ENCODE measurements at places on chromosomes 3 and 15. TPM values are rescaled to one million over a fixed set of nuclear protein-coding genes. Genes with fewer than 3 reads are reported as not detected.

The SLC7A14 gene
- polyA plus RNA-seq = 0.79 TPM

The NEK4 gene
- polyA plus RNA-seq = 7.4 TPM

DNA sequence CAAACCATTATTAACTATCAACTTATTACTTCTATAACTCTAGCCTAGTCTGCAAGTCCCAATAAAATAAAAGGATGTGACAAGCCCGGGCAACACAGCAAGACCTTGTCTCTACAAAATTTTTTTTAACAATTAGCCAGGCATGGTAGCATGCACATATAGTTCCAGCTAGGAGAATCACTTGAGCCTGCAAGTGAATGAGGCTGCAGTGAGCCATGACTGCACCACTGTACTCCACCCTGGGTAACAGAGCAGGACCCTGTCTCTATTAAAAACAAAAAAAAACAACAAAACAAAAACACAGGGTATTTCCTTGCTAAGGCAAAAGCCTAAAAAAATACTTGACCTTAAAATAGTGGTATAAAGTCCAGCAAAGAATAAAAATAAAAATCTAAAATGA lies 31.4 kb downstream of the ANKRD28 start:
- DNase-seq = no peak
- no peak overlapping the region for H3K4me3 ChIP-seq
- no peaks in the 10 kb centered on the region for H3K27me3 ChIP-seq

The TWF2 gene
- 79.3 TPM for polyA plus RNA-seq

The IL17RD gene
- polyA plus RNA-seq = under 0.01 TPM

The CCR3 gene
- polyA plus RNA-seq = 0.69 TPM

- H3K36me3 ChIP-seq = no peaks in the 10 kb centered on the region
- no peak overlapping the region for H3K4me3 ChIP-seq
- no peaks in the 10 kb centered on the region for H3K4me1 ChIP-seq
- no peaks in the 10 kb centered on the region for H3K27me3 ChIP-seq
- DNase-seq = no peak
- no peak overlapping the region for H3K27ac ChIP-seq
Measured at GRCh38 chr3:142705198-142705597, 18.6 kb upstream of the TRPC1 start.

- H3K4me3 ChIP-seq = no peak overlapping the region
- peaks cover 4% of the 10 kb centered on the region for H3K27me3 ChIP-seq
- no peaks in the 10 kb centered on the region for H3K36me3 ChIP-seq
- no peak for DNase-seq
- H3K27ac ChIP-seq = no peak overlapping the region
Measured at GRCh38 chr15:62187425-62187824, 22.3 kb upstream of the C2CD4B start.

DNA sequence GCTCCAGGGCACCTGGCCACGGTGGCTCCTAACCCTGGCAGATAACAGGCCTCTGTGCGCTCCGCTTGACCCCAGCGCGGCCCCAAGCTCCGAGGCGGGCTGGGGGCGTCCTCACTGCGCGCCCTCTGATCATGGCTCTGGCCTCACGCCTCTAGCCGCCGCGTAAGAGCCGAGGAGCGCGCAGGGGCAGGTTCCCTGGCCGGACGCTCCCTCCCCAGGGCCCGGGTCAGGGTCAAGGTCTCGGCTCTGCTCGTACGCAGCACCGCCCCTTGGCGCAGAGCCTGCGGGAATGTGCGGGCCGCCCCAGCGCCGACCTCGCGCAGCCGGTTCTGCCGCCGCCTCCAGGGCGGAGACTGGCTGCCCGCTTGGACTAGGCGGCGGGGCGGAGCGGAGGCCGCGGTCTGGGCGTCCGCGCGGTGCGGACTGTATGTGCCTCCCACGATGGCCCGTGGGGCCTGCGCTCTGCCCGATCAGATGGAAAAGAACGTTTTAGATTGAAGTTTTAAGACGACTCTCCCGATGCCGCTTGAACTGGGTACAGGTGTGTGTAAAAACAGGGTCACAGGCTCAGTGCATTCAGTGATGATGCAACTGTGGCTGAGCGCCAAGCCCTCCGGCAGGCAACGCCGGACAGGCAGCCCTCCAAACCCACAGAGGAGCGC lies 40.8 kb downstream of the CHST14 start:
- no peaks in the 10 kb centered on the region for H3K27me3 ChIP-seq
- H3K36me3 ChIP-seq = no peaks in the 10 kb centered on the region
- H3K4me1 ChIP-seq = peaks cover 8% of the 10 kb centered on the region
- H3K4me3 ChIP-seq = peak overlapping the region; percentile 63
- DNase-seq = peak; percentile 81

The GPR27 gene
- 0.60 TPM for polyA plus RNA-seq

GRCh38 chr15:64152507-64153387 lies 1.2 kb downstream of the SNX22 start:
- peaks cover 24% of the 10 kb centered on the region for H3K36me3 ChIP-seq
- no peak for DNase-seq
- peaks cover 33% of the 10 kb centered on the region for H3K27me3 ChIP-seq
- no peak overlapping the region for H3K4me3 ChIP-seq
- H3K4me1 ChIP-seq = peaks cover 29% of the 10 kb centered on the region
- H3K27ac ChIP-seq = no peak overlapping the region

DNA sequence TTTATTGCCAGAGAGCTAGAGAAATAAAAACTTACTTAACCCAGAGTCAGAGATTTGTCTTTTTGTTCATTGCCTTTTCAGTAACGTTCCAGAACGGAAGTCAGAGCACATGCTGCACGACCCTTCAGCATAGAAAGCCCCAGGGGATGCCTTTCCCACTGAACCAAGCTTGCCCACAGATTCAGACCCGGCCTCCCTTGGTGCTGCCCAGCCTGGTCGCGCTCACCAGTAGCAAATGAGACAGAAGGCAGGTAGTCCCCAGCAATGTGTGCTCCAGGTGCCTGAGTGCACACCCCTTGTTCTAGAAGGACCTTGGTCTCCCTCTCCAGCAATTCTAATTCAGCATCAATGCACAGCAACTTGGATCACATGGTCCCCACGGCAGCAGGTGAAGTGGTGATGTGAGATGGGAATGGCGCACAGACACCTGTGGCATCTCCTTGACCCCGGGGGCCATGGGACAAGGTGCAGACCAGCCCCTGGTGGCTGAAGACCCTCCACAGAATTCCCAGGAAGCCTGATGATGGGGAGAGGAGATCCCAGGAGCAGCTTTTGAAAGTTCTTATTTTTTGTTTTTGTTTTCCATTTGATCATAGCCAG lies 91.8 kb upstream of the IQSEC1 start:
- no peak overlapping the region for H3K4me3 ChIP-seq
- no peaks in the 10 kb centered on the region for H3K27me3 ChIP-seq
- peak; percentile 47 for DNase-seq
- no peaks in the 10 kb centered on the region for H3K36me3 ChIP-seq
- no peaks in the 10 kb centered on the region for H3K4me1 ChIP-seq
- no peak overlapping the region for H3K27ac ChIP-seq

DNA sequence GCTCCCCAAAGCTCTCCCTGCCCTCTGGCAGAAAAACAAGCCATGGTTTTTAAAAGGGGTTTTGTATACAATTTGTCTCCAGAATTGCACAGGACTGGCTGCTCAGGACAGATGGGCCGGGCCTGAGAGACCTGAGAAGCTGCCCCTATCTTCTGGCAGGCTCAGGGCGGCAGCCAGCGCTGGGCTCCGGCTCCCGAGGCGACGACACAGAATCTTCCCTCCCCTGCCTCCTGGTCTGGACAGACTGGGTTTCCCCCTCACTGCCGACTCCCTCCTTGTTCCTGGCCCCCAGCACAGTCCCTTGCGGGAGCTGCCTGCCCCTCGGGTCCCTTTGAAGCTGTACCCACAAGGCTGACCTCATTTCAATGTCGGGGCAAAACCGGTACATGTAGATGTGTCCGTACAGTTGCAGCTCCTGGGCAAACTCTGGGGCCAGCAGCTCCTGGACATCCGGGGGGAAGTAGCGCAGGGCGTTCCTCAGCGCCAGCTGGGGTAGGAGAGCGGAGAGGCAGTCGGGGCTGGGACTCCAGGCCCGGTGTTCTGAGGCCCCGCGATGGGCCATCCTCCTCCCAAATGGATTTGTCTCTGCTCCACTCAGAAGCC lies 7.2 kb downstream of the UROC1 start:
- H3K27me3 ChIP-seq = no peaks in the 10 kb centered on the region
- peak; percentile 36 for DNase-seq
- H3K4me3 ChIP-seq = no peak overlapping the region
- no peaks in the 10 kb centered on the region for H3K36me3 ChIP-seq
- no peak overlapping the region for H3K27ac ChIP-seq
- H3K4me1 ChIP-seq = no peaks in the 10 kb centered on the region

The IGF2BP2 gene
- polyA plus RNA-seq = 19.0 TPM

DNA sequence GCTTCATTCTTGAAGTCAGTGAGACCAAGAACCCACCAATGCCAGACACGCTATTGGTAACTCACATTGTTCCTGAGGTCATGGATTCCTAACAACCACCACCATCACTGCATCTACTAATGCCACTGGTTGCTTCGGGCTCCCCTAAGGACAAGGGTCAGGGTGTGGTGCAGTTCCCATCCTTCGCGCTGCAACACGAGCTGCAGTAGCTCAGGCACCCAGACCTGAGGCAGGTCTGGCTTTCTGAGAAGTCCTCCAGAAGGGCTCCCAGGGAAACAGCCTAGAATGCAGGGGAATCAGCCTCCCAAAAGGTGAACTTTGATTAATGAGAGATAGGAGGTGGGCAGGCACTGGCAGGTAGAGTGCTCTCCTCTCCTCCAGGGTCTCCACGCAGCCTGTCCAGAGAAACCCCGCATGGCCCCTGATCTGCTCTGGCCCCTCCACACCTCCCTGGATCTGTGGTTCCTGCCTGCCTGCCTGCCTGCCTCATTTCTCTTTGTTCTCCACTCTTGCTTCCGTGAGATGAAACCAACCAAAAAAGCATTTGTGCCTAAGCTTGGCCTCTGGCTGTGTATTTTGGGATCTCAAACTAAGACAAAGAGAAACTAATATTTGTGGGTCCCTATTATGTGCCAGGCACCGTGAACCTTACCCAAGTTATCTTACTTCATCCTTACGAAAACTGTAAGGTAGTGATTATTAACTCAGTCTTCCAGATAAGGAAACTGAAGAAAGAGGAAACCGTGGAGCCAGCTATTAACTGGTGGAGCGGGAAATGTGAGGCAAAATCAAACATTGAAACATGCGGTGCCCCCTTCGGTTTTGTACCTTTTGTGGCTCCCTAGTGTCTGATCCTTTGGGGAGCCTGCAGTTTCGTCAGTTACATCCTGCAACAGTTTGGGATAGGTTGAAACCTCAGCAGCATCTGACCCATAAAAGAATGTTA lies 43.9 kb upstream of the USP3 start:
- no peak overlapping the region for H3K27ac ChIP-seq
- H3K27me3 ChIP-seq = no peaks in the 10 kb centered on the region
- peaks cover 45% of the 10 kb centered on the region for H3K4me1 ChIP-seq

DNA sequence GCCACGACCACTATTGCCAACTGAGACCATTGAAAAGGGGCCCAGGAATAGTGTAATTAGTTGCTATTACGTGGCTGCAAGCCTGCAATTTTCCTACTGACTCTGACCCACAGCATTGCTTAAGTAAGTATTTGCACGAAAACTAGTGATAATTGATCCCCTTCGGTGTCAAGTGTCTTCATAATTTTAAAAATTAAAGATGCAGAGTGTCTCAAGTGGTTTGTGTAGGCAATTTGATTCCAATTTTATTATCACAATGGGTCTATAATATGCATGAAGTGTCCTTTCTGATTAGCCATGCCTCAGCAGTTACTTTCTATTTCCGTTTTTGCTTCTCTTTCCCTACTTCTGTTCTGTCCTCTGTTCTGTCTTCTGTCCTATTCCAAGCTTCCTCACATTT lies 259.2 kb downstream of the C3orf38 start:
- no peak overlapping the region for H3K27ac ChIP-seq
- no peak overlapping the region for H3K4me3 ChIP-seq
- no peak for DNase-seq

DNA sequence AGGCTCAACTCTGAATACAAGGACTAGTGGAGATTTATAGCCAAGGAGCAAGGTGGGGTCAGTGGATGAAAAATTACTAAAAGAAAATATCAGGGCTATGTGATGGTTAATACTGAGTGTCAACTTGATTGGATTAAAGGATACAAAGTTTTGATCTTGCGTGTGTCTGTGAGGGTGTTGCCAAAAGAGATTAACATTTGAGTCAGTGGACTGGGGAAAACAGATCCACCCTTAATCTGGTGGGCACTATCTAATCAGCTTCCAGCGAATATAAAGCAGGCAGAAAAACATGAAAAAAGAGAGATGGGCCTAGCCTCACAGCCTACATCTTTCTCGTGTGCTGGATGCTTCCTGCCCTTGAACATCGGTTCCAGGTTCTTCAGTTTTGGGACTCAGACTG lies 14.4 kb upstream of the SENP7 start:
- no peaks in the 10 kb centered on the region for H3K36me3 ChIP-seq
- H3K27me3 ChIP-seq = no peaks in the 10 kb centered on the region
- no peaks in the 10 kb centered on the region for H3K4me1 ChIP-seq
- DNase-seq = no peak

- no peak overlapping the region for H3K27ac ChIP-seq
- H3K4me1 ChIP-seq = peaks cover 39% of the 10 kb centered on the region
- H3K4me3 ChIP-seq = no peak overlapping the region
- H3K27me3 ChIP-seq = no peaks in the 10 kb centered on the region
- no peaks in the 10 kb centered on the region for H3K36me3 ChIP-seq
Measured at GRCh38 chr3:150607267-150608065, 4.3 kb downstream of the SELENOT start.

The ANKUB1 gene
- not detected for polyA plus RNA-seq

DNA sequence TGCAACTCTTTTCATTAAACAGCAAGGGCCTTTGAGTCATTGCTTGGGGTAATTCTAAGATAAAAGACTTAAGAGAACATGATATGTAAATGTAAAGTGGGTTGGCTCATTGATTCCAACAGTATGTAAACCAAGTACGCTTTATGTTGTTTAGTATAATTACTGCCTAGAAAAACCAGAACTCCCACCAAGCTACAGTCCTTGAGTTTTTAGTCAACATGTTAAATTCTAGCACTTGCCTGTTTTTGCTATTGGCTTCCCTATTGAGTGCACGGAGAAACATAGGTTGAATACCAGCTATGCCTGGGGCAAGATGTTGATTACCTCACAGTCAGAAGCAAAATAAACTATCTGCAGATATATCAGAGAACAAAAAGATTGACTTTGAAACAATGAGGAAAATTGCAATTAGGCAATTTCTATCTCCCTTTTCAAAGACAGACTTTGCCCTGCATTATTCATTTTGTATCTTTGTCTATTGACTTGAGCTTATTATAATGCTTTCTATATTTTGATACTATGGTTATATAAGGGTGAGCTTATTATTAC lies 179.3 kb downstream of the ZPLD1 start:
- H3K27ac ChIP-seq = no peak overlapping the region
- H3K36me3 ChIP-seq = no peaks in the 10 kb centered on the region
- H3K4me1 ChIP-seq = no peaks in the 10 kb centered on the region
- no peaks in the 10 kb centered on the region for H3K27me3 ChIP-seq
- no peak for DNase-seq

The NR1D2 gene
- polyA plus RNA-seq = 15.0 TPM

The QTRT2 gene
- 5.8 TPM for polyA plus RNA-seq
